ENCODE measurements at places on chromosomes 3 and 15. TPM values are rescaled to one million over a fixed set of nuclear protein-coding genes. Genes with fewer than 3 reads are reported as not detected.

DNAJC17 gene
- total RNA-seq = 23.3 TPM

DNA sequence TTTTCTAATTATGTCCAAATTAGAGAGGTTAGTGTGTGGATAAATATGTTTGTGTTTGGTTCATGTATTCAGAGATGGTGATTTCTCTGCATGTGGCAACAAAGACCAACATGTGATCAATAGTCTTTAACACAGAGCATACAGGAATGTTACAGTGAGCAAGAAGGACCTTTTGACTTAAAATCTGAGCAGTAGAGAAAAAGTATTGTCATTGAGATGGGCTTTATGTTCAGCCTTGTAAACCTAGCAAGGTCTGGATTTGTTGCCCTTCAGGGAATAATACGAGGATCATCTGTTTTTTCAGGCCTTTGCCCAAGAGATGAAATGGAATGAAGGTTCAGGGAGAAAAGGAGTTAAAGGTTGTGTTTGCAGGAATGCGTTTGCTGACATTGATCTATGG is 161.8 kb upstream of the NECTIN3 start:
- DNase-seq = no peak

DNA sequence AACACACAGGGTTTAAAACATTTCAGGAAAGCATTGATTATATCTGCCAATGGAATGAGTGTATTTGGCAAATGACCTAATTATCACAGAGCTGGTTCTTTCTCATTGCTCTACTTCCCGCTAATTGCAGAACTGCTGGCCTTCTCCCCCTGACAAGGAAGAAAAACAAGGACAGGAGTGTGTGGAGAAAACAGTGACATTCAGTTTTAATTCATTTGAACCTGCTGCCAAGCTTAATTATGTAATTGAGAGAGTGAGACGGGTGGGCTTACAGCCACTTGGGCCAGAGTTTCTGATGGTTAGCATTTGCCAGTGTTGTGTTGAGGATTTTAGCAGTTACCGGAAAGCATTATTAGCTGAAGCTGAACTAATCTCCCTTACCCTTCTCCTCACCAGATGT is 301.4 kb downstream of the RBMS3 start:
- DNase-seq = no peak

- DNase-seq = no peak
Measured at GRCh38 chr15:33163816-33164215, 30.7 kb downstream of the FMN1 start.

GRCh38 chr3:123042413-123042812 is 14.8 kb upstream of the SEMA5B start:
- no peak for DNase-seq

CDHR4 gene
- total RNA-seq = 0.12 TPM

DNAH12 gene
- total RNA-seq = 0.02 TPM

DNA sequence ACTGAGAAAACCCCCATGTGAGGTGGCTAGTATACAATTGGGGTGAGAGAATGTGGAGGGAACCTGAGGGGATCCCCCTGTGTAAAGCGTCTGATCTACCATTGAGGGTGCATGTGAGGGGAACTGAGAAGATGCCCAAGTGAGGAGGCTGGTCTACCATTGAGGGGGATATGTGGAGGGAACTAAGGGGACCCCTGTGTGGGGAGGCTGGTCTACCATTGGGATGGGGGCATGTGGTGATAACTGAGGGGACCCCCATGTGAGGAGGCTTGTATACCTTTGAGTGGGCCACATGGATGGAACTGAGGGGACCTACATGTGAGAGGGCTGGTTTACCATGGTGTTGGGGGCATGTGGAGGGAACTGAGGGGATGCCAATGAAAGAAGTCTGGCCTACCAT is 160.8 kb downstream of the FBLN2 start:
- no peak for DNase-seq

CNTN4 gene
- 5.1 TPM for total RNA-seq

DNA sequence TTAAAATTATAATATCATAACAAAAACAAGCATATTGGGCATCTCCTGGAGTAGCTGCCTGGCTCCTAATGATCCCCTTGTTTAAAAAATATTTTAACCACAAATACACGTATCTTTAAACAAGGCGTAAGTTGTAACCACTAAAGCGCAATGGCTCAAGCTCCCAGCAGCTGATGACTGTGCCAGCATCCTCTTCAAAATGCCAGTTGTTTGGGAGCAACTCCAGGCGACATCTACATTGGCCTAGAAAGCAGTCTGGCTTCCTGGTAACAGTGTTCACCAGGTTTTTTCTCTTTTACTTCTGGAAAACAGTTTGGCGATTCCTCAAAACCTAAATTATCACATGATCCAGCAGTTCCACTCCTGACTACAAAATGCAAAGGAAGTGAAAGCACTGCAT is 13.8 kb downstream of the PCOLCE2 start:
- DNase-seq = no peak

GRCh38 chr3:42830437-42831320 is 21.4 kb downstream of the ACKR2 start:
- DNase-seq = peak; percentile 77

- DNase-seq = no peak
Measured at GRCh38 chr15:83720468-83720867, 66.5 kb downstream of the ADAMTSL3 start.

DNA sequence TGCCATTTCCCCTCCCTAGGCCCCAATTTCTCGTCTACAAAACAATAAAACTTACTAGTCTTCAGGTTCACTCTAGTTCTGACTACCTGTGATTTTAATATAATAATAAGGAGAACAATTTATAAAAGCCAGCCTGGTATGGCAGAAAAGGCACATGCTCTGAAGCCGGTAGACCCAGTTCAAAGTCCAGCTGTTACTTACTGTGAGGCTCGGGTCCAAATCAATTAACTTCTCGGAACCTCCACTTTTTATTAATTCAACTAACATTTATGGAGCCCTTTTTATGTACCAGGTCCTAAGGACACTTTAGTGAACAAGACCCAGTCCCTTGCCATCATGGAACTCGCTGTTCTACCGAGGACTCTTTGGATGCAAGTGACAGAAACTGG is 53.8 kb upstream of the SMAD3 start:
- DNase-seq = no peak

- DNase-seq = no peak
Measured at GRCh38 chr3:51500632-51501131, 867 bp upstream of the DCAF1 start.
